ENCODE measurements at places on chromosomes 6 and 20.

GRCh38 chr6:83417880-83418663, 12.8 kb downstream of the ME1 start:
- no peak for DNase-seq

DNA sequence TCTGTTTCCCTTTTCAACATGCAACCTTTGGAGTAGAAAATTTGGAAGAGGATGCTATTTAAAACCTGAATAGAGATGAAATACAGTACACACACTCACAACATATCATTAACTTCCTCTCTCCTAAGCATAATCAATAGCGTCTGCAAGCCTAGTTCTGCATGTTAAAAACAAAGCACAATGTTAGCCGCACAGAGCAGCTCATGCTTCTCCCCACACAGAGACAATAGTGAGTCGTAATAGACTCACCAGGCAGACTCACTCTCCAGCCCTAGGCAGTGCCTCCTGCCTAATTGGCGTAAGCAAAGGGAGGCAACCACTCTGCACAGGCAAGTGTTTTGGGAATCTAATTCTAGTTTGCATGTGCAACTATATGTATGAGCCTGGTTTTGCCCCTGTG, 45.8 kb upstream of the ARID1B start:
- no peak for DNase-seq

GRCh38 chr6:34627296-34627695, 69.3 kb downstream of the ILRUN start:
- DNase-seq, result no peak

- DNase-seq, result no peak
Observed at GRCh38 chr6:144873623-144874378, 588.7 kb downstream of the UTRN start.

GRCh38 chr6:134171517-134171916, 119.1 kb upstream of the SLC2A12 start:
- no peak for DNase-seq

- DNase-seq, result no peak
Observed at GRCh38 chr6:152248980-152249379, 388.2 kb downstream of the SYNE1 start.

DNA sequence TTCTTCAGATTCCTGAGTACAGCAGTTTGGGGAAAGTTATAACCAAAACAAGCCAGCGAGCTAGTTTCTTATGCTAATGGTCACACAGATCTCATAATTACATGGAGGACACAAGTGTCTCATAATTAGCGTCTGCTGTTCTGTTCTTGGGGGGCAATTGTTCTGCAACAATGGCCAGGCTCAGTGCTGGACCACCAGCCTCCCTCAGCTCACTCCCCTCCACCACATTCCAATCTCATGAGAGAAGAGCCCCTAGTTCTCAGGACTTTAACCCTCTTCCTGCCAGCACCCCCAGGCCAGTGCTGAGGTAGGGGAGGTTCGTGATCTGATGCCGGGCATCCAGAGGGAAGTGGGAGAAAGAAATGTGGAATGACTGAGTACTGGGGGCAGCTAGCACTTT, 20.2 kb upstream of the TOX2 start:
- DNase-seq, result no peak

GRCh38 chr6:107531868-107532267, 42.0 kb downstream of the SOBP start:
- no peak for DNase-seq

- DNase-seq, result no peak
Observed at GRCh38 chr6:56040223-56040622, 164.8 kb upstream of the BMP5 start.

GRCh38 chr6:35453236-35453635, 1.1 kb downstream of the FANCE start:
- no peak for DNase-seq

- DNase-seq, result no peak
Observed at GRCh38 chr6:164346631-164347030, 932.1 kb downstream of the QKI start.

GRCh38 chr20:10005885-10006284, 28.9 kb upstream of the ANKEF1 start:
- no peak for DNase-seq

DNA sequence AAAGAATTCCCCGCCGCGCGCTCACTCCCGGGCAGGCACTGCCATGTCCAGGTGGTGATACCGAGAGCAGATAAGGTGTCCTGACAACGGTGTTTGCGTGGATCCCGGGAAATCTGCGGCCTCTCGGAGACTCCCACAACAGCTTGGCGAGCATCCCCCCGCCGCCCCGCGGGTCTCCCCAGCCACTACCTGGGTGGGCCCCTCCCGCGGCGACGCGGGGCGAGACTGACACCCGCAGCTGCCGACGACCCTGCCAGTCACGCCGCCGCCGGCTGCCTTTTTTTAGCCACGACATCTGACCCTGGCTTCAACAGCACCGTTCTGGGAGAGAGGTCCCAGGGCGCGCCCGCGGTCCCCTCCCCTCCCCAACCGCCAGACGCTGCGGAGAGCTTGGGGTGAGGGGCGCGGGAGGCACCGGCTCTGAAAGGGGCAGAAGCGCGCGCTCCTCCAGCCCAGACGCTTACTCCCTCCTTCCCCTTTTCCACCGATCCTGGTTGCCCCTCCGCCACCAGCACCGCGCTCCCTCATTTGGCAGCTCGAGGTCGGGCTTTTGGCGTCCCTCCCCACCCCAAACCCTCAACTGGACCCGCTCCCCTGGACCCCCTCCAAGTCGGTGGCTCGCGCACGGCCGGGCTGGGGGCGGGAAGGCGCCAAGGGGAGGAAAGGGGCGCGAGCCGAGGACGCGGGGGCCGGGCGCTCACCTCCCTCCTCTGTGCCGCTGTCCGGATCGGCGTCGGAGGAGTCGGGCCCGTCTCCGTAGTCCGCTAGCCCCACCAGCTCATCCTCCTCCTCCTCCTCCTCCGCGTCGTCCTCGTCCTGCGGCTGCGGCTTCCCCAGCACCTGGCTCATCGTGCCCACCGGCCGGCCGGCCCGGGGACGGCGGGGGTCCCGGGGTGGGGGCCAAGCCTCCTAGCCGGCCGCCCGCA, 665 bp downstream of the RRAGD start:
- DNase-seq, result no peak

DNA sequence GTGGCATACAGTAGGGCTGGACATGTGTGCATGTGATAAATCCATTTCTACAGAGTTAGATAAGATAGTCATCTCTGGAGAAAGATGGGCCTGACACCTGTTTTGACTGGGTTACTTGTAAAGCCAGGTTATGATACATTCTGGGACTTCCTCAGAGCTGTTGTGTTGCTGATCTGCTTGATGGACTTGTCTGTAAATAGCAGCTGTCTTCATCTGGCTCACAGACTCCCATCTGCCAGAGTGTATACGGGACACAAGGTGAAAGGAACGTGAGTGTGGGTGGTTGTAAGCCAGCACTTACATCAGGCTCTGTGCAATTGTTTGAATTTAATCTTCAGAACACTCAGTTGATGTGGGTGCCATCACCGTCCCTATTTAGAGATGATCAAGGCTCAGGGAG, 49.8 kb downstream of the ZDHHC14 start:
- DNase-seq, result no peak

- peak; percentile 70 for DNase-seq
Observed at GRCh38 chr6:14910692-14911547, 334.9 kb upstream of the JARID2 start.

- no peak for DNase-seq
Observed at GRCh38 chr6:95175927-95176675, 401.2 kb upstream of the MANEA start.

DNA sequence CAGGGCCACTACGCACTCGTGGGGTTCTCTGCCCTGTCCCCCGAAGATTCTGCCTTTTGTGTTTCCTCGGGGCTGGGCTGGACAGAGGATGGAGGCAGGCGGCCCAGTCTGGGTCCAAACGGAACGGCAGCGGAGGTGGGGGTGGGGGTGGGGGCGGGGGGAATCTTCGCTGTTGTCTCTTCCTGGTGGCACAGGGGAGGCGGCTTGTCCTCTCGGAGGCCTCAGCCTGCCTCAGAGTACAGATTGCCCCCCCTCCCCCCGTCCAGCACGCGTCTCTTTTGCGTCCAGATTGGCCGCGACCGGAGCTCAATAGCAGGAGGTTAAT, 1.4 kb upstream of the INSM1 start:
- DNase-seq, result no peak

- no peak for DNase-seq
Observed at GRCh38 chr20:22690616-22691179, 106.3 kb upstream of the FOXA2 start.

DNA sequence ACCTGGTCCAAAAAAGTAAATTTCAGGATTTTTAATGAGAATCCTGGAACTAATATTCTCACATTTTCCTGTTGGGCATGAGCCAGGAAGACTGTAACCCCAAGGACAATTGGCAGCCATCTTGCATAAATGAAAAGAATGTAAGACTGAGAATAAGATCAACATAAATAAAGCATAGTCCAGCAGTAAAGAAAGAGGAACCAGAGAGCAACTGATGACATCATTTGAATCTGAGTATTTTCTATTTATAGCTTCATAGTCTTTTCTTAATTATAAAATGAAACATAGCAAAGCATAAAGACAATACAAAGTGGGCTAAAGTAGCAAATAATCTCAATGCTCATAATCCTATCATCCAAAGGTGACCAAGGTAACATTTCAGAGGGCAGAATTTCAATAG, 26.6 kb upstream of the FBXL4 start:
- DNase-seq, result no peak

- peak; percentile 35 for DNase-seq
Observed at GRCh38 chr6:52389626-52390360, 27.8 kb downstream of the PAQR8 start.

DNA sequence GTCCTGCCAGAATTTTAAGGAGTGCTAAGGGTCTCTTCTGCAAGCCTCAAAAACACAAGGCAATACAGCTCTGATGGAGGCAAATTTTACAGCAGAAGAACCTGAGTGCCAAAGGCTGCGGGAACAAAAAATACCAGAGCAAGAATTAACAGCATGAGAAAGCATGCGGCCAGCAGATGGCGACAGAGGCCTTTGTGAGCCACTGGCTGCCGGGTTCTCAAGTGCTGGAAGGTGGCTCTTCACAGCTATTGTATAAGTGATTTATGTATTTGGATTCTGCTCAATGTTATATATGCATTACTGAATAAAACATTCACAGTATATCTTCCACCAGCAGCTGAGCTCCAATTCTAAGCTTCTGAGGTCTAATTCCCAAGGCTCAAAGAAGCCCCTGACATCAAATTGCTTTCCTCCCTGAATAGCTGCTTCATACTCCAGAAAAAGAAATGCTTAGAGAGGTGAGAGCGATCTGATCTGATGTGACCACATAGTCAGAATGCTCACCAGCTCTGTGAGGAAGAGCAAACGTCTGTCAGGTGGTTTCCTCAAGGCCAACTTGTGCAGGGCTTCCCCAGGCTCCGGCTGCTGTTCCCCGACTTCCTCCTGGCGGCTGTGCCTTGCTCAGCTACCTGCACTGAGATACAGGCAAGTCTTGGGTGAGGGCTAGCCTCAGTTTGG, 58.6 kb downstream of the PPP1R3G start:
- peak; percentile 72 for DNase-seq

GRCh38 chr6:35483490-35483889, 13.4 kb downstream of the TEAD3 start:
- DNase-seq, result no peak

DNA sequence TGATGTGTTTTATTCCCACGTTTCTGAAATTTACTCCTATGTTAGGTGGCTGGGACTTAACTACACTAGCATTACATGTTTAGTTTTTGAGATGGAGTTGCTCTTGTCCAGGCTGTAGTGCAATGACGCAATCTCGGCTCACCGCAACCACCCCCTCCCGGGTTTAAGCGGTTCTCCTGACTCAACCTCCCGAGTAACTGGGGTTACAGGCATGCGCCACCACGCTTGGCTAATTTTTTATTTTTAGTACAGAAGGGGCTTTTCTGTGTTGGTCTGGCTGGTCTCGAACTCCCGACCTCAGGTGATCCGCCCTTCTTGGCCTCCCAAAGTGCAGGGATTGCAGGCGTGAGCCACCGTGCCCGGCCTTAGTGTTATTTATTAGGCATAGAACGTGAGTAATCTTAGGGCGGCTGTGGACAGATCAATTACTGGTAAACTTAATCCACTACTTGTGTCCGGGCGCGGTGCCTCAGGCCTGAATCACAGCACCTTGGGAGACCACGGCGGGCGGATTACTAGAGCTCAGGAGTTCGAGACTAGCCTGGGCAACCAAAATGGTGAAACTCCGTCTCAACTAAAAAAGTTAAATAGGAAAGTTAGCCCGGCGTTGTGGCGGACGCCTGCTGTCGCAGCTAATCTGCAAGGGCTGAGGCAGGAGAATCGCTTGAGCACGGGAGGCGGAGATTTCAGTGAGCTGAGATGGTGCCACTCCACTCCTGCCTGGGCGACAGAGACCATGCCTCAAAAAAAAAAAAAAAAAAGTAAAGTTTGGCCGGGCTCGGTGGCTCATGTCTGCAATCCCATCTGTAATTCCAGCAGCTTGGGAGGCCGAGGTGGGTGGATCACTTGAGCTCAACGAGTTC, 123.7 kb upstream of the BTN3A2 start:
- peak; percentile 74 for DNase-seq

- no peak for DNase-seq
Observed at GRCh38 chr20:36666181-36666740, 20.3 kb upstream of the SLA2 start.

DNA sequence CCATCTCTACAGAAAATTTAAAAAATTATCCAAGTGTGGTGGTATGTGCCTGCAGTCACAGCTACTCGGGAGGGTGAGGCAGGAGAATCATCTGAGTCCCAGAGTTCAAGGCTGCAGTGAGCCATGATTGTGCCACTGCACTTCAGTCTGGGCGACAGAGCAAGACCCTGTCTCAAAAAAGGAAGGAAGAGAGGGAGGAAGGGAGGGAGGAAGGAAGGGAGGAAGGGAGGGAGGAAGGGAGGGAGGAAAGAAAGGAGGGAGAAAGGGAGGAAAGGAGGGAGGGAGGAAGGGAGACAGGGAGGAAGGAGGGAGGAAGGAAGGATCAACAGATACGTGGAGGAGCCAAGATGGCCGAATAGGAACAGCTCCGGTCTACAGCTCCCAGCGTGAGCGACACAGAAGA, 90.1 kb downstream of the ZNF217 start:
- no peak for DNase-seq

GRCh38 chr6:36033935-36034334, 6.3 kb downstream of the MAPK14 start:
- peak; percentile 11 for DNase-seq

DNA sequence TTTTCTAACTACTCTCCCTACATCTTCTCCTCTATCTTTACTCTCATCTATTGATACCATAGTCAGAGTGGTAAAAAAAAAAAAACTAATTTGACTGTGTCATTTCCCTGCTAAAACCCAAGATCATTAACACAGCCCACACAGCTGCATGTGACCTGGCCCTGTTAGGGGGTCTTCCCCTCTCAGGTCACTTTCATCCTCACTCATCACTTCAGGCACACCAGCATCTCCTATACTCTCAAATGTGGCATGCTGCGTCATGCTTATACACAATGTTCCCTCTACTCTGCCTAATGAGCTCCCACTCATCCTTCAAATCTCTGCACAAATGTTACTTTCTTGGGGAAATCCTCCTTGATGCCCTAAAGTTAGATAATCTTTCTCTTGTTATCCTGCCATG, 86.8 kb downstream of the CDK19 start:
- no peak for DNase-seq
